ENCODE measurements at places on chromosomes 7 and 10.

- DNase-seq, result peak; percentile 40
Measured at GRCh38 chr10:72133517-72133916, 45.2 kb upstream of the SPOCK2 start.

- no peak for DNase-seq
Measured at GRCh38 chr7:115417662-115418061, 495.8 kb downstream of the MDFIC start.

DNA sequence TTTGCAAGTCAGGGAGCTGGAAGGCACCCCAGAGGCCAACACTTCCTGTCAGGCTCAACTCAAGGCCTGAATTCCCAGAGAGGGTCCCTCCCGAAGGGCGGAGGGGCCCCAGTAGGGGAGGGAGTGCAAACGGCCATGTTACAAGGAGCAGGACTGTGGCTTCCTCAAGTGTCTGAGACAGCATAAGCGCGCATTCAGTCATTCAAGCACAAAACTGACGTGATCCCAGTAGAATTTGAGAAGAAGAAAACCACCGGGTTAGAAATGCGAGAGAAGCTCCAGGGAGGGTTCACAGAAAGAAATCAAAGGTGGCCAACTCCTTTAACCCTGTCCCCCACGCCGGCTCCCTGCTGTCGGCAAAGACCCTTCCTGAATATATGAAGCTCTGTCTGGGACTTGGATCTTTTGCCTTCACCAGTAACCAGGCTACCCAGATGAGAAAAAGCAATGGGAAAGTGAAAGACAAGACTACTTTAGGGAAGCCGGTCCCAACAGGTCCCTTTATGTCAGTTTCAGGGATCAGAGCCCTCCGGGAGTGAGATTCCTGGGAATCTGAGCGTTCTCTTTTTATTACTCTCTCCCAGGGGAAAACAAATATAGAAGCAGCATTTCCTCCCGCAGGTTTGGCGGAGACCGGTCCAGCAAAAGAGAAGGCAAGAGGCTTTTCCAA, 1.3 kb downstream of the AFAP1L2 start:
- DNase-seq, result no peak

- no peak for DNase-seq
Measured at GRCh38 chr7:116969371-116969902, 16.1 kb downstream of the ST7 start.

DNA sequence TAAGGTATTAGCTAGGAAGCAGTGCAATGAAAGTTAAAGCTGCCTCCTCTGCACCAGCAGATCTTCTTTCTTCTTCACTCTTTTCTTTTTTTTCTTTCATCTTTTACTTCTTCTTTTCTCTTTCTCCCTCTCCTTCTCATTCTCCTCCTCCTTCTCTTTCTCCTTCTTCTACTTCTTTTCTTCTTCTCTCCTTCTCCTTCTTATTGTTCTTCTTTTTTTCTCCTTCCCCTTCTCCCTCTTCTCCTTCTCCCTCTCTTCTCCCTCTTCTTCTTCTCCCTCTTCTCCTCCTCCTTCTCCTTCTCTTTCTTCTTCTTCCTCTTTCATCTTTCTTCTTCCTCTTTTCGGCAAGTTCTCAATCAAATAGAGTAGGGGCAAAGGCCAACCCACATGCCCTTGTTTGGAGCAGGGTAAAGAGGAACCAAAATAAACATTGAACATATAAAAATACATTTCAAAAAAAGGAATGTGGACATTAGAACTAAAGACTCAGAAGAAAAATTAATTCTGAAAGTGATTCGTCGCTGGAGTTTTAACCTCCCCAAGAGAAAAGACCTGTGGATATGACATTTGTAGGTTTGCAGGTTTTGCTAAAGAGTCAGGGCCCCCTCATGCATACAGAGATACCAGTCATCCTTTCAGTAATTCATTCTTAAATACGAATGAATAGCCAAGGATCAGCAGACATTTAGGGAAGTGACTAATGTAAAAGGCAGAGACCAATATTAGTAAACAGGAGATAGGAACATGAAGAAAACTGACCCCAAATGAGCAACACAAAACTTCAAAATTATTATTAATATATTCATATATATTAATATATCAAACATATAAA, 93.0 kb upstream of the RSU1 start:
- DNase-seq, result no peak

DNA sequence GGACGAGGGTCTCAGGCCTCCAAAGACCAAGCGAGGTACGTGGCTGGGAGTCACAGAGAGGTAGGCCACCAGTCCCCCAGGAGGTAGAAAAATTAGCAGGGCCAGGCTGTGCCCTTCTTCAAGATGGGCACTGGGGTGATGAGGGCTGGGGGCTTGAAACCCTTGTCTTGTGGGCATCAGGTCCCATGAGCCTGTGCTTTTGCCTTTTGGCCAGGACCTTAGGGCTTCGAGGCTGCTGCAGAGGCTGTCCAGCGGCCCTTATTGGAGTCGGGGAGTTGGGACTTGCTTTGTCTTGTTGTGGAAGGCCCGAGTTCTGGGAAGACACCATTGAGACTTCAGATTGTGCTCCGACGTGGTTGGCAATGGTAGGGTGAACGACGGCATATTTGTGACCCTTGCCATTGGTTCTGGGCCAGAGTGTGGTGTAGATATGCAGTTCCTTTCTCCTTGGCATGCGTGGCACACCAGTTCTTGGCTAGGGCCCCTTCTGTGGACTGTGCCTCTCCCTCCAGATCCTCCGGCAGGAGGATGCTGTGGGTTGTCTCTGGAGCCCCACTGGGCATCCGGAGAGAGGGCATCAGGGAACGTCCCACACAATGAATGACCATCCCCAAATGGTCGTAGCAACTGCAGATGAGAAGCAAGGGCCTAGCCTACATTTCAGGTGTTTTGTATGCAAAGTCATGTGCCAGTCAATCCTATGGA, 931 bp downstream of the SH2D4B start:
- DNase-seq, result no peak

- no peak for DNase-seq
Measured at GRCh38 chr10:121880895-121881294, 46.9 kb downstream of the ATE1 start.

- no peak for DNase-seq
Measured at GRCh38 chr10:132446661-132447445, 49.9 kb downstream of the PWWP2B start.

- no peak for DNase-seq
Measured at GRCh38 chr10:60073397-60073780, 167.0 kb upstream of the CCDC6 start.

DNA sequence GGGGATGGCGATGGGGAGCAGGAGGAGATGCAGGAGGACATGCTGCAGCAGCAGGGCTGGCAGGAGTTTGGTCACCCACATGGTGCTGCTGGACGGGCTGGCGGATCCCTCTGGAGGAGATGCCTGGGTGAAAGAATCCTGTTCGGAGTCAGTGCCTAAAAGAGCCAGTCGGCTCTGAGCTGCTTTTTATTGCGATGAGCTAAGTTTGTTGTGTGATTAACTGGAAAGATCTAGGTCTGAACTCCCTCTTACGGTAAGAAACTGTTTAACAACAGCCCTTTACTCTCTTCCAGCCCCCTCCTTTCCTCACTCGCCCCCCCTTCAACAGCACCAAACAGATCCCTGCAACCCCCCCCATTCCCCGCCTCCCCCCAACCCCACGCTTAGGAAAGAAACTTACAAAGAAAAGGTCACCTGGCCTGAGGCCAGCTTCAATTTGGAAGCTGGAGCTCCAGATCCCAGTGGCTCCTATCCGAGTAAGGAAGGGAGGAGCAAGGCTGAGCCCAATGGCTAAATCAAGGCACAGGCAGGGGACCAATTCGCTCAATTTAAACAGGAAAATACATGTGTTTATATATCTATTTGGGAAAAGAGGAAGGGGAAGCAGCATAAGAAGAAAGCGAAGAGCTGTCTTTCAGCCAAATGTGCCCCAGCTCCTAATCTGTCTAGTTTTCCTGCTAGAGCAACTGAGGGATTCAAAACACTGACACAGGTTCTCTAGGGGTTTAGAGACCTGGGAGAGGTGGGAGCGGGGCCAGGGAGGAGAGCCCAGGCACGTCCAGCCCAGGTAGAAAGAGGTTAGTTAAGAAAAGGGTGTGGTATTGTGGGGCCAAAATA, at the start of gene HGF:
Gene HGF (minus strand): TSS at position 157 of the 837 bp plus-strand sequence. CDS start 76 bp downstream, at position 81.
- DNase-seq, result no peak

- DNase-seq, result no peak
Measured at GRCh38 chr7:127066974-127067373, 185.8 kb downstream of the GRM8 start.

- no peak for DNase-seq
Measured at GRCh38 chr7:27141923-27142579, 1.4 kb downstream of the HOXA5 start.

GRCh38 chr7:30879139-30880124, 32.2 kb upstream of the AQP1 start:
- no peak for DNase-seq

- DNase-seq, result no peak
Measured at GRCh38 chr7:7384228-7384627, 151.4 kb downstream of the COL28A1 start.

GRCh38 chr7:130909161-130909836, 175.3 kb upstream of the KLF14 start:
- no peak for DNase-seq

GRCh38 chr10:63588436-63589167, 67.4 kb downstream of the REEP3 start:
- no peak for DNase-seq

All from astrocyte of the cerebellum (primary cell).